Substantia nigra (tissue), 51 donors: ENCODE measurements at places on chromosomes 6 and 20.

DNA sequence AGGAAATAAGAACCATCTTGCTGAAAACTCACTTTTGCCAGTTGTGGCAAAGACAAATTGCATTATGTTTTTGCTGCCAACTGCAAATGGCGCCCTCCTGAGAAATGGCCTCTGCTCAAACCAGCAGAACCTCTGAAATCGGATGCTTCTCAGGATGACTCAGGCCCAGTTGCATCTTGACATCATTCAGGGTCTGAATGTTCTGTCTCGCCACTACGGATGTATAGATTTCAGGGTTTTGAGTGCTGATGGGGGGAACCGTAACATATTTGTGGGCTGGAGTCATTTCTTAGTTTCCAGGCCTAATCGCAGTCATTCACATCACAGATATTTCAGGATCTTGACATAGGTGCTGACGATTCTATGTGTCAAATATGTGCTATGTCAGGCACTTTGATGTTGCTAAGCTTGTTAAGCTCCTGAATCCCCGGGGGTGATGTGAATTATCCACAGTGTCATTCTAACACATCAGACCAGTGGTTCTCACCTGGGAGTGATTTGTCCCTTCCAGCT, 207.1 kb downstream of the NFATC2 start:
- DNase-seq, result no peak

DNA sequence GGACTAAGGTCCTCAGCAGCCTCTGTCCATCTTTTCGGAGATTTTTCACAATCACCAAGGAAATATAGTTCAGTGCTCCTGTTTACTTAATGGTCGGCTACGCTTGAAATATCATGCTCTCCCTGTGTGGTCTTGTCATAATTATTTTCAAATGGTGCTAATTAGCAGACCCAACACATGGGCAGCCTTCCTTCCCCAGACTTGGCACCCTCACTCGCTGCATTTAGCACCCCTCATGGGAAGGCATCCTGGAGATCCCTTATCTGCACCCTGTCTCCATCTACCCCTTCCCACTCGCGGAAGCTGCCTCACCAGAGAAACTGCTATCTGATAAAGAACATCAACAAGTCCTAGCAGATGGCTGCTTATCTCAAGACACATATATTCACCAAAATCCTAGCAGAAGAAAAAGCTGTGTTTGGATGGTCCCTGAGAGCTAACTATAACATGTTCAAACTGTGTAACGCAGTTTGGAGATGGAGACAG, 131.0 kb upstream of the ESR1 start:
- DNase-seq, result no peak

GRCh38 chr20:3128275-3128984, 31.2 kb downstream of the FASTKD5 start:
- DNase-seq, result no peak

GRCh38 chr6:47073125-47074110, 31.3 kb upstream of the ADGRF1 start:
- no peak for DNase-seq

- peak; percentile 16 for DNase-seq
Measured at GRCh38 chr6:165834613-165835259, 171.7 kb upstream of the PDE10A start.

DNA sequence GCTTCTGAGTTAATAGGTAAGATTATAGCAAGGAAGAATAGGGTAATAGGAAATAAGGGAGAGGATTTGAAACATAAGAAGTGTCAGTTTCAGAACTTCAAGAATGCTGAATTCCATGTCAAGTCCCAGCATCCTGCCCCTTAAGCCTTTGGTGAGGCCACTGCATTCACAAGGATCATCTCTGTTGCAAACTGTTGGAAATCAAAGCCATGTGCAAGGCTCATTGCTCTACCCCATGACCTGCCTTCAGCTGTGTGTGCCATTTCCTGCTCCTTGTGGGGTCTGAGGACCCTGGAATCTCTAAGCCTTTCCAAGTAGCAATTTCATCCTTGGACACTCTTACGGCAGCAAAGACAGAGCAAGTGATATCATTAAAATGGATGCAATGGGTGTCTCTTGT, 203.0 kb downstream of the CDC5L start:
- DNase-seq, result no peak

DNA sequence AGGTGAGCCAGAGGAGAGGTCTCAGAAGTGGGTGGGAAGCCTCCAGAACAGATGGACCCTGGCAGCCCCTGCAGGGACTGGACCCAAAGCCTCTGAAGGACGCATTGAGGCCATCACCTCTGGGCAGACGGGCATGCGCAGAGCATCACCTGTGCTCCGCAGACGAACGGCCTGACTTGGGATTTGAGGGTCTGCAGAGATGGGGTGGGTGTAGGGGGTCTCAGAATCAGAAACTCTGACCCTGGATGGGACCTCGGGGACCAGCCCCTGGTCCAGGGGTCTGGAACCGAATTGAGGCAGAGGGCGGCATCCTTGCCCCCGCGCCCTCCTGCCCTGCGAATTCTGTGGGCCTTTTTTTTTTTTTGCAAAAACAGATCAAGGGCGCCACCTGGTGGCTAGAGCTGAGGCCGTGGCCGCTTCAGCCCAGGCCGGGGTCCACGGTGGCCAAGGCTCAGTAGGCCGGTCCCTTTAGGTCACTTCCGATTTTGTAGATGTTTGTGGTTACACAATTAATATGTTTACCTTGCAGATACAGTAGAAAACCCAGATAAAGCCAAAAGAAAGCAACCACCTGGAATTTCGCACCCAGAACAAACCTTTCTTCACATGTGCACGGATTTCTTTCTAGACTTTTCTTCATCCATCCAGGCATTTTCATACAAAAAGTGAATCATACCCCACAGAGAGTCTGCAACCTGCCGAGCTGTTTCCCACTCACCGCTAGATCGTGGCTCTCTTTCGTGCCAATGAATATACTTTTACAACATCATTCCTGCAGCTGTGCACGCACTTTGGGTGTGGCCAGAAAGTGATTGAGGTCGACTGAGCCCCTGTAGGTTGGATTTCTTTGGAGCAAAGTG, 25.9 kb downstream of the ZBP1 start:
- DNase-seq, result no peak

- no peak for DNase-seq
Measured at GRCh38 chr6:6927521-6928361, 180.0 kb upstream of the RREB1 start.

DNA sequence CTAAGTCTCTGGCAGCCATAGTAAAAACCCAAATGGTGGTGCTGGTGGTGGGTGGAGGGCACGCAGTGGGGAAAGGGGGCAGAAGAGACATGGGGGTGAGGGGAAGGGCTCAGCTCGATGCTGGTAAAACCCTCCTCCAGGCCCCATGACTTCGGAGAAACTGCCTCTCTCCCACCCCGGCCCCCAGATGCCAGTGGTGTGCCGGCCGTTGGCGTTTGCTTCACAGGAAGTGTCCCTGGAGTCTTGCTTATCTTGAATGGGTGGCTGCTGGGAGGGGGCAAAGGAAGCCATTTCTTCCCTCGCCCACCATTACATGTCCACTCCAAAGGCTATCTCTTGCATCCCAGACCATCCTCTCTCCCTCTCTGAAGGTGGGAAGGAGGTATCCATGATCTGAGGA, 25.4 kb downstream of the VEGFA start:
- no peak for DNase-seq

DNA sequence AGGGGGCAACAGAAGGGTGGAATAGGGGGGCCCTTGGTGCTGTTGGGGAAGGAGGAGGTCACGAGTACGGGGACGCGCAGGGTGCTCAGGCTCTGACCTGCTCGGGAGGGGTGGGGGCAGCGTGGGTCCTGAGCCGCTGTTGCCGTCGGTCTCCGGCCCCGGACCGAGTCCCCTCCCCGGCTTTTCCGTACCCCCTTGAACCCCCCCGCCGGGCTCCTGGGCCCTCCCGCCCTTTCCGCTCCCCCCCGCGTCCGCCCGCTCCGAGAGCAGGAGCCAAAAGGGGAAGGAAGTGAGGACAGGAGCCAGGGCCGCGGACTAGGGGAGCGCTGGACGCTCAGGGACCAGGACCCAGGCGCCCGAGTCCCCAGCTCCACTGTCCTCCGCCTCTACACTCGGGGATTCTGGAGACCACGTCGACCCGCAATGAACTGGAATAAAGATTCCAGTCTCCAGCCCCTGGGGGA, at the start of gene RGL2:
TSS of gene RGL2 (minus strand) at position 170 of the 464 bp plus-strand sequence. CDS start 332 bp downstream, outside the sequence.
- DNase-seq, result peak; percentile 75

- no peak for DNase-seq
Measured at GRCh38 chr20:58149437-58150091, 78.9 kb downstream of the ANKRD60 start.

DNA sequence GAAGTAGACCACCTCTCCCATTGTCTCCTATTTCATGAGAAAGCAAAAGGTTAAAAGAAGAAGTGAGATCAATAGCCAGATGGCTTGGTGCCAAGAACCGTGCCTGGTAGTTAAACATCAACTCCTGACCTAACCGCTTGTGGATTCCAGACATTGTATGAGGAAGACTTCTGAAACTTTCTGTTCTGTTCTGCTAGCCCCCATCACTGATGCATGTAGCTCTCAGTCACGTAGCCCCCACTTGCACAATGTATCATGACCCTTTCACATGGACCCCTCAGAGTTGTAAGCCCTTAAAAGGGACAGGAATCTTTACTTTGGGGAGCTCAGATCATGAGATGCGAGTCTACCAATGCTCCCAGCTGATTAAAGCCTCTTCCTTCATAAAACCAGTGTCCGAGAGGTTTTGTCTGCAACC, 301.2 kb downstream of the RNGTT start:
- no peak for DNase-seq

- no peak for DNase-seq
Measured at GRCh38 chr6:89711801-89712200, 73.3 kb upstream of the LYRM2 start.

DNA sequence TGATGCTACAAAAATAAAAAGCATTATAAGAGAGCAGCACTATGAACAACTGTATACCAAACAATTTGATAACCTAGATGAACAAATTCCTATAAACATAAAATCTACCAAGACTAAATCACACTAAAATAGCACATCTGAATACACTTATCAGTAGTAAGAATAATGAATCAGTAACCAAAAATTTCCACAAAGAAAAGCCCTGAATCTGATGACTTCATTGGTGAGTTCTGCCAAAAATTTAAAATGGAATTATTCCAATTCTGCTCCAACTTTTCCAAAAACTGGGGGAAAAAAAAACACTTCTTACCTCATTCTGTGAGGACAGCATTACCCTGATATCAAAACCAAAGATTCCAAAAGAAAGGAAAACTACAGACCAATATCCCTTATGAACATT, 206.2 kb downstream of the WDR27 start:
- no peak for DNase-seq

GRCh38 chr6:137873273-137873762, 6.3 kb downstream of the TNFAIP3 start:
- no peak for DNase-seq

- DNase-seq, result no peak
Measured at GRCh38 chr6:25136854-25137253, 142.3 kb upstream of the CARMIL1 start.

- no peak for DNase-seq
Measured at GRCh38 chr6:130489514-130489913, 123.7 kb downstream of the TMEM200A start.
